T-helper 17 cell (primary cell): ENCODE measurements at places on chromosomes 2 and 18.
A peak's percentile ranks its signal among the peaks of the same experiment; 100 is the strongest.

- no peak overlapping the region for H3K4me3 ChIP-seq
- H3K36me3 ChIP-seq = peaks cover 2% of the 10 kb centered on the region
- H3K27ac ChIP-seq = no peak overlapping the region
- H3K27me3 ChIP-seq = no peaks in the 10 kb centered on the region
- no peak for DNase-seq
- peaks cover 17% of the 10 kb centered on the region for H3K4me1 ChIP-seq
These were observed 276.7 kb downstream of the DSEL start for GRCh38 chr18:67239826-67240225.

GRCh38 chr18:50011813-50012435 lies 183.0 kb downstream of the MYO5B start:
- no peak overlapping the region for H3K27ac ChIP-seq
- no peak for DNase-seq
- peaks cover 4% of the 10 kb centered on the region for H3K4me1 ChIP-seq
- H3K27me3 ChIP-seq = peaks cover 30% of the 10 kb centered on the region
- H3K36me3 ChIP-seq = no peaks in the 10 kb centered on the region

DNA sequence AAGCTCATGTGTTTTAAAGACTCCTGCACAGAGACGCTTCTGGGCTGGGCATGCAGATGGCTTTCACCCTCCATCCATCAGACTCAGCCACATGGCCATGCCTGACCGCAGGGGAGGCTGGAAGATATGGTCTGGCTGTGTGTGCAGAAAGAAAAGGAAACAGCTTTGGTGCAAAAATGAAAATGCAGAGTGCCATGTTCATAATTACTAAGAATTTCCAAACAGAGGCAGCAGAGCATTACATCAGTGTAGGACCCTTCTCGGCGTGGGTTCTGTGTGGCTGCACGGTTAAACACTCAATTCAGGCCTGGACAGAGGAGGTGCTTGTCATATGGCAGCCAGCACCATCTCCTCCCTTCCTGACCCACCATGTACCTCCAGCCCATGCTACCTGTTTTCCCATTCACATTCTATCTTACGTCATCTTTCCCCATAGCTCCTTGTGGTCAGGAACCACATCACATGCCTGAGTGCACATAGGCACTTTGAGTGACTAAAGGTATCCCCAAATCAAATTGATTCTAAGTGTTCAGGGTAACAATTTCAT lies 200.3 kb upstream of the ID2 start:
- no peak for DNase-seq
- H3K4me1 ChIP-seq = peaks cover 81% of the 10 kb centered on the region
- no peaks in the 10 kb centered on the region for H3K27me3 ChIP-seq

DNA sequence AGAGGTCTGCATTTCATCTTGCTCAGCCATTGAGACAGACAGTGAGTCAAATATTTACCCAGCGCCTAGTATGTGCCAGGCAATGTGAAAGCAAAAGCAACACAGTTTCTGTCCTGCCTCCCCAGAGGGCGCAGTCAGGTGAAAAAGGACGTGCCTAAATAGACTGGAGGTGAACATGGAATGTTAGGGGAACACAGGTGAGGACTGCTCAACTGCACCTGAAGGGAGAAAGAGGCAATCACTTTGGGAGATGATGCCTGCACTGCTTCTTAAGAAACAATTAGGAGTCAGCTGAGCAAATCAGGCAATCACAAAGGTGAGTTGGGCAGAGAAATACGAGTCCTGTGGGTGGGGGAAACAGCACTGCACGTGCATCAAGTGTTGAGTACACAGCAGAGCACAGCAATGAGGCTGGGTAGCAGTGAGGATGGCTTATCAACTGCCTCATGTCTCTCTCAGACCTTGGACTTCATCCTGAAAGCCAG lies 218.3 kb upstream of the SMAD7 start:
- H3K4me1 ChIP-seq = peaks cover 31% of the 10 kb centered on the region
- H3K36me3 ChIP-seq = peaks cover 9% of the 10 kb centered on the region
- H3K4me3 ChIP-seq = peak overlapping the region; percentile 84
- H3K27me3 ChIP-seq = no peaks in the 10 kb centered on the region

DNA sequence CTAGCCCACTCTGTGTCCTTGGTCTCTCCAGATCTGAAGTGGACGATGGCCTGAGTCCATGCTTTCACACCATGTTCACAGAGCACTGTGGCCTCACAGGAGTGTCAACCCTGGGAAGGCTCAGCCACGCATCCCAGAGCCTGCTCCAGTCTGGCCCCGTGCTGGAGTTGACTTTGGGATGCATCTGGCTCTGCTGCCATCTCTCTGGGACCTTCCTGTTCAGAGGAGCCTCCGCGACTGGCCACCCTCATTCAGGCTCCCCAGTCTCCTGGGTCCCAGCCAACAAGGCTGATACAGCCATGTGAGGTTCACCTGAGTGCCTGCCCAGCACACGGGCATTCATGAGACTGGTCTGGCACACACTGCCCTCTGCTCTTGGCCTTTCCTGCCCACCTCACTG lies 199.7 kb upstream of the RAB6C start:
- H3K36me3 ChIP-seq = peaks cover 2% of the 10 kb centered on the region
- DNase-seq = no peak
- peaks cover 44% of the 10 kb centered on the region for H3K27me3 ChIP-seq
- no peaks in the 10 kb centered on the region for H3K4me1 ChIP-seq

- H3K36me3 ChIP-seq = peaks cover 3% of the 10 kb centered on the region
- no peak overlapping the region for H3K4me3 ChIP-seq
- H3K27me3 ChIP-seq = peaks cover 65% of the 10 kb centered on the region
- DNase-seq = no peak
- H3K27ac ChIP-seq = no peak overlapping the region
These were observed 8.6 kb downstream of the EPAS1 start for GRCh38 chr2:46305767-46306166.

- no peaks in the 10 kb centered on the region for H3K4me1 ChIP-seq
- no peaks in the 10 kb centered on the region for H3K36me3 ChIP-seq
- H3K4me3 ChIP-seq = no peak overlapping the region
- H3K27ac ChIP-seq = no peak overlapping the region
- no peak for DNase-seq
- no peaks in the 10 kb centered on the region for H3K27me3 ChIP-seq
These were observed 477.3 kb downstream of the DCDC2C start for GRCh38 chr2:4180631-4181030.

GRCh38 chr2:51225377-51225776 lies 193.4 kb upstream of the NRXN1 start:
- no peaks in the 10 kb centered on the region for H3K27me3 ChIP-seq
- H3K4me3 ChIP-seq = no peak overlapping the region
- DNase-seq = no peak
- H3K4me1 ChIP-seq = no peaks in the 10 kb centered on the region
- no peaks in the 10 kb centered on the region for H3K36me3 ChIP-seq
- H3K27ac ChIP-seq = no peak overlapping the region

DNA sequence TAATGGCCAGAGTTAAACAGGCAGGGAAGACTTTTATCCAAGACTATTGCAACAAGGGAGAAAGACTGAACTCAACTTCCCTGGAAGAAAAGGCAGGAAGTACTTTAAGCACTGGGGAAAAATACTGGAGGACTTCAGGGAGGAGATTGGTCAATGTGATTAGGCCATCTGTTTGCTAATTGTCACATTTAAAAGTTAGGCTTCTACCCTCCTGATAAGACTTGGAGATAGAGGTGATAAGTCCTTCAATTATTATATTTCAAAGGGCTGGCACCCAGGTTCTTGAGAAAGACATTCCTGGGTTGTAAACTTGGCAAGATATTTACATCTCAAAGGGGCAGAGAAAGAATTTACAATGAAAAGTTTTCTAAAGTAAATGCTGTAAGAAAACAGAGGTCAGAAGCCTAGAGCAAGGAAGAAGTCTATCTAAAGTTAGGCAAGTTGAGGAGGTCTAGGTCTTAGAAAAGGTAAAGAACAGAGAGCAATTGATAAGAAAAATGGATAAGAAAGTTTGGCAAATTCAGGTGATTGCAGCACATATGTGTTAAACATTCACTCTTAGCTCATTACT lies 48.4 kb downstream of the DTNA start:
- H3K4me3 ChIP-seq = no peak overlapping the region
- no peaks in the 10 kb centered on the region for H3K36me3 ChIP-seq
- no peak overlapping the region for H3K27ac ChIP-seq
- peaks cover 23% of the 10 kb centered on the region for H3K27me3 ChIP-seq

DNA sequence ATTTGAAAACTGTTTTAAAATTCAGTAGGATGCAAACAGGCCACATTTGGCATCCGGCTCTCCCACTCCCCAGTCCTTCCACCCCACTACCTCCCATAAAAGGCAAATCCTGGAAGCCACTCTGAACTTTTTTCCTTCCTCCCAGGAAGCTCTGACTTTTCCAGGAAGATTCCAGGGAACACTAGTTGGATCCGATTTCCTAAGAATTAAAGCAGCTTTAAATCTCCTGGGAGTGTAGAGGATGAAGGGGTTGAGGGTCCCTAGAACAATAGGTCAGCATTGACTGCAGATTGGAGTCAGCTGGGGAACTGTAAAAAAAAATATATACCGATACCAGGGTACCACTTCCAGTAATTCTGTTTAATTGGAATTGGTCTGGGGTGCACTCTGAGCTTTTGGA lies 76.9 kb downstream of the CRIM1 start:
- H3K4me1 ChIP-seq = no peaks in the 10 kb centered on the region
- DNase-seq = no peak
- peaks cover 2% of the 10 kb centered on the region for H3K36me3 ChIP-seq
- no peak overlapping the region for H3K27ac ChIP-seq
- H3K27me3 ChIP-seq = peaks cover 6% of the 10 kb centered on the region
- no peak overlapping the region for H3K4me3 ChIP-seq

DNA sequence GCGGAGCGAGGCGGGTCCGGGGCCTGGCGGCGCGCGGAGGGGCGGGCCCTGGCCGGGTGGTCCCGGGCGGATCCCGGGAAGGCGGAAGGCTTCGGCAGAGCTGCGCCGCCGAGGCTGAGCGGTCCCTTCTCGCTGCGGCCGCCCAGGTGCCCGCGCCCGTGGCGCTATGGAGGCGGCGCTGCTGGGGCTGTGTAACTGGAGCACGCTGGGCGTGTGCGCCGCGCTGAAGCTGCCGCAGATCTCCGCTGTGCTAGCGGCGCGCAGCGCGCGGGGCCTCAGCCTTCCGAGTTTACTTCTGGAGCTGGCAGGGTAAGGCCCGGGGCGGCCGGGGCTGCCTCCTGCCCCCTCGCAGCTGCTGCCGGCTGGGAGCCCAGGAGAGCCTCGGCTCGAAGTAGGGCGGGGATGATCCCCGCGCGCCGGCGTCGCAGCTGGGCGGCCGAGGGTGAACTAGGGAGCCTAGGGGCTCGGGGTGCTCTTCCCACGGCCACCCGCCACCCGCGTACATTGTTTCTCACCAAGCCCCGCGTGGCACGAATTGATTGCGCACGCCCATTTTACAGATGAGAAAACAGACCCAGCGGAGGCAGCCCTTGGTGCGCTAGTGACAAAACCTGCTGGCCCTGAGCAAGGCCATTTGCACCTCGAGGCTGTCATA lies at the start of gene SLC66A3:
TSS of gene SLC66A3 (plus strand) at position 87 of the 655 bp plus-strand sequence. CDS start at position 167, 80 bp downstream.
- H3K27me3 ChIP-seq = no peaks in the 10 kb centered on the region
- no peak for DNase-seq
- peak within 1 kb of the TSS; percentile 83 for H3K4me3 ChIP-seq
- H3K27ac ChIP-seq = peak within 1 kb of the TSS; percentile 76
- H3K4me1 ChIP-seq = peaks cover 12% of the 10 kb centered on the region
- no peaks in the 10 kb centered on the region for H3K36me3 ChIP-seq

DNA sequence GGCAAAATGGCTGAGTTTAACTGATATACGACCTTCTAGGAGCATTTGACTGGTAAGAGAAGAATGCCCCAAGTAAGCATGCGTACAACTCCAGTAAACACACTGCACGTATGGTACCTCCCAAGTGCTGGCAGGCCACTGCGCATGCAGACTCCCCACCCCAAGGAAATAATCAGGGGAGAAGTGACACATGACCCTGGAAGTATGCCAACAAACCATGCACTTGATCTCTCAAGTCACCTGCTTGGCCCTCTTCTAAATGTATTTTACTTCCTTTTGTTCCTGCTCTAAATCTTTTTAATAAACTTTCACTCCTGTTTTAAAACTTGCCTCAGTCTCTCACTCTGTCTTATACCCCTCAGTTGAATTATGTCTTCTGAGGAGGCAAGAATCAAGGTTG lies 129.8 kb upstream of the COL5A2 start:
- DNase-seq = no peak
- no peak overlapping the region for H3K27ac ChIP-seq
- peaks cover 7% of the 10 kb centered on the region for H3K36me3 ChIP-seq
